ENCODE measurements at places on chromosomes 4 and X.

DNA sequence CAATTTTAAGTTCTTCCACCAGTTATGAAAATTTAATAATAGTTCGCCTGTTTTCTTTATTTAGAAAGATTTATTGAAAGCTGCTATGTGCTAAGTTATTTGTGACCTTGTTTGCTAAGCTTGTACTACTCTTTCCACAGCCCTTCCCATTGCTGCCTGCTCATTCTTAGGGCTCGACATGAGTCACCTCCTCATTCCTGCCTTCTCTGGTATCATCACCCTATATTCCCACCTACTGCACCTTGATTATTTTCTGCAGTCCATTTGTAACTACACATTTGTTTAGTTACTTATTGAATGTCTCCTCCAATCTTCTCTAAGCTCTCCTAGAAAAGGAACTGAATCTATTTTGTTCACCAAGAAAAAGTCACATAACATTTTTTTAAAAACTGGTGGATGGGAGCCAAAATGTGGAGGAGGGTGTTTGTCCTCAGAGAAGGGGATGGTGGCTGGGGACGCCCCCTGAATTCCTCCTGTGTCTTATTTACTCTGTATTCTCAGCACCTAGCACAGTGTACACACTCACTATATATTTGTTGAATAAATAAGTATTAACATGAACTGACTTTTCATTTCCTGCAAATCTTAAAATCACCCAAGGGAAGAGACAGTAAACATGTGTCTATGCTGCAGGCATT lies 3.7 kb upstream of the RAB9A start:
- peak; percentile 23 for DNase-seq
- no peaks in the 10 kb centered on the region for H3K4me1 ChIP-seq
- H3K4me3 ChIP-seq: no peak overlapping the region
- no peaks in the 10 kb centered on the region for H3K27me3 ChIP-seq
- H3K36me3 ChIP-seq: no peaks in the 10 kb centered on the region
- H3K27ac ChIP-seq: no peak overlapping the region

- H3K27me3 ChIP-seq: no peaks in the 10 kb centered on the region
- H3K4me3 ChIP-seq: no peak overlapping the region
- H3K27ac ChIP-seq: no peak overlapping the region
- H3K4me1 ChIP-seq: no peaks in the 10 kb centered on the region
- DNase-seq: no peak
These were observed 439.4 kb downstream of the TRIML1 start for GRCh38 chr4:188578657-188579056.

- no peaks in the 10 kb centered on the region for H3K36me3 ChIP-seq
- peaks cover 4% of the 10 kb centered on the region for H3K4me1 ChIP-seq
These were observed 136.8 kb downstream of the C4orf33 start for GRCh38 chr4:129232589-129233337.

GRCh38 chr4:40283968-40284367 lies 51.2 kb upstream of the CHRNA9 start:
- H3K36me3 ChIP-seq: no peaks in the 10 kb centered on the region
- H3K27ac ChIP-seq: peak overlapping the region; percentile 13
- no peak overlapping the region for H3K4me3 ChIP-seq
- H3K4me1 ChIP-seq: no peaks in the 10 kb centered on the region
- no peaks in the 10 kb centered on the region for H3K27me3 ChIP-seq
- peak; percentile 92 for DNase-seq

DNA sequence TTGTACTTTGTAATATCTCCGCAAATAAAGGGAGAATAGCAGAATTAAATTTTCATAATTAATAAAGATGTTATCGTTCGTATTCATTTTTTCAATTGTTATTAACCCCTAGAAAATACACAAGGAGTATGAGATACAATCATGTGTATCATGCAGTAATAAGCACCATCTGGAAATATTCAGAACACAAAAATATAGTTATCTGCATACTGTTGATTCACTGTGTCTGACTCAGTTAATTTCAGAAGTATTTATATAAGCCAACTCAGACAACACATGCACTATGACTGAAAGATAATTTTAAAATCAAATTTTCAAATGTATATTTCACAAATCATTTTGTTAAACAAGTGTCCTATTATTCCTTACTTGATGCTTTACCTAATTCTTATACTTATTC lies 1954.8 kb downstream of the ARAP2 start:
- H3K4me3 ChIP-seq: no peak overlapping the region
- no peaks in the 10 kb centered on the region for H3K4me1 ChIP-seq
- H3K36me3 ChIP-seq: no peaks in the 10 kb centered on the region
- no peaks in the 10 kb centered on the region for H3K27me3 ChIP-seq

DNA sequence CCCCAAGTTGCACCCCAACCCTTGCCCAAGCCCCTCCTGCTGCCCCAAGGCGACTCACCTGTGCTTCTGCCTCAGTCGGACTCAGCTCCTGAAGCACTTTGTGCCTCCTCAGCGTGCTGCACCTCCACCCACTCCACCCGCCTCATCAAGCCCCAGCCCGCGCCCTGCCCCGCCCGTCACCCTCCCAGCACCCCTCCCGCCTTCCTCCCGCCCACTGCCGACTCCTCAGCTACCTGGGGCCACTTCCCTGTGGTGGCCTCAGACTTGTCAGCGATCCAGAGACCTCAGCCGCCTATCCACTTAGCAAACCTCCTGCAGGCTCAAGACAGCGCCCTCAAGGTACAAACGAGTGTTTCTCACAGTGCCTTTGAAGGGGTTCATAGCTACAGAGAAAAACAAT lies 19.6 kb upstream of the IQCM start:
- H3K27me3 ChIP-seq: no peaks in the 10 kb centered on the region
- H3K36me3 ChIP-seq: no peaks in the 10 kb centered on the region
- no peaks in the 10 kb centered on the region for H3K4me1 ChIP-seq
- DNase-seq: no peak
- no peak overlapping the region for H3K4me3 ChIP-seq
- no peak overlapping the region for H3K27ac ChIP-seq

DNA sequence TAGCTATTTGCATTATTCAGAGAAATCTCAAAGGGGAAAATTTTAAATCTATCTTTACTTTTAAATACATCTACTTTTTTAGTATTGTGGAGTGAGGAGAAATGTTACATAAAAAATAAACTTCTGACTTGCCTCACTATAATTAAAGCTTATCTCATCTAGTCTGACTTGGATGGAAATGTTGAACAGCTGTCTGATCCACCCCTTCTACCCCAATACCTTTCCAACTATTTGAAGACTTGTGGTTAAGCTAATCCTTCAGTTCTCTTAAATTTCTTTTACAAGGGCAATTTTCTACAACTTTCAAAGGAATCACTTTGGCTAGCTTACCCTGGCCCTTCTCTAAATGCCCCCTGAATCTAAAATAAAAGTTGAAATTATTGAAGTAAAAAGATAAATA lies 17.3 kb upstream of the RPS6KA6 start:
- no peaks in the 10 kb centered on the region for H3K27me3 ChIP-seq
- no peaks in the 10 kb centered on the region for H3K36me3 ChIP-seq
- no peak overlapping the region for H3K4me3 ChIP-seq
- no peak overlapping the region for H3K27ac ChIP-seq
- H3K4me1 ChIP-seq: no peaks in the 10 kb centered on the region

- H3K4me3 ChIP-seq: no peak overlapping the region
- H3K27me3 ChIP-seq: no peaks in the 10 kb centered on the region
- no peak for DNase-seq
These were observed 8.5 kb upstream of the LHFPL1 start for GRCh38 chrX:112688242-112688641.

GRCh38 chr4:140876615-140877364 lies 120.6 kb upstream of the TBC1D9 start:
- H3K4me1 ChIP-seq: no peaks in the 10 kb centered on the region
- no peak overlapping the region for H3K27ac ChIP-seq
- no peak overlapping the region for H3K4me3 ChIP-seq
- no peaks in the 10 kb centered on the region for H3K27me3 ChIP-seq
- no peaks in the 10 kb centered on the region for H3K36me3 ChIP-seq

DNA sequence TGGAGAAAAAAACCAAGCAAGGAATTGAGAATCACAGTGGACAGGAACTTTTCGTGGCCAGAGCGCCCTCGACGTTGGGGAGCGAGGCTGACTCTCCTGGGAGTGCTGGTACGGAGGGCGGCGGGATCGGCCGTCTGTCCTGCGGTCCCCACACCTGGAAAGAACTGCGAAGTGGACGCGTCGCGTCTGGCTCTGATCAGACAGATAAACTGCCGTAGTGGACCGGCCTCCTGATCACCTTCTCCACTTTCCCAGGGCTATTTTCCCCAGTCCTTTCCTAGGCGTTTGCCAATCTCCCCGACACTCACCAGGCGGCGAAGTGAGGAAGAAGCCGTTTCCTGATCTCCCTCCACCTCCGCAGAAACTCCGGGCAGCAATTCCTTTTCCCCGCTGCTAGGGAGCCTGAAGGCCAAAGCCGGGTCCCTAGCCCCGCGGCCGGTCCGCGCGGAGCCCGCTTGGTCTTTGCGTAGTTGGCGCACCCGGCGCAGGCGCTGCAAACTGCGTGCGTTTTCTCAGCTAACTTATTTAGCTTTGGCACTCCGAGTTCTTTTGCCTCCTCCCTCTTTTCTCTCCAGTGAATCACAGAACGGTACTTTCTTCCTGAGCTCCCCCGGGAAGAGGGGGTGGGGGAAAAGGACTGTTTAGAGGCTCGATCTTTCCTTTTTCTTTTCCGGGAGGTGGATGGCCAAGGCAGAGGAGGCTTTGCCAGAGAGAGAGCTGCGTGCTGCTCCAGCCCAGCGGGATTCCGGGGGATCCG lies at the start of gene ARSJ:
Gene ARSJ, minus strand, starts transcription at position 500 of the 757 bp plus-strand sequence. CDS start 813 bp downstream, outside the sequence.
- no peaks in the 10 kb centered on the region for H3K4me1 ChIP-seq
- H3K27me3 ChIP-seq: no peaks in the 10 kb centered on the region
- H3K4me3 ChIP-seq: peak within 1 kb of the TSS; percentile 93
- DNase-seq: peak; percentile 75

DNA sequence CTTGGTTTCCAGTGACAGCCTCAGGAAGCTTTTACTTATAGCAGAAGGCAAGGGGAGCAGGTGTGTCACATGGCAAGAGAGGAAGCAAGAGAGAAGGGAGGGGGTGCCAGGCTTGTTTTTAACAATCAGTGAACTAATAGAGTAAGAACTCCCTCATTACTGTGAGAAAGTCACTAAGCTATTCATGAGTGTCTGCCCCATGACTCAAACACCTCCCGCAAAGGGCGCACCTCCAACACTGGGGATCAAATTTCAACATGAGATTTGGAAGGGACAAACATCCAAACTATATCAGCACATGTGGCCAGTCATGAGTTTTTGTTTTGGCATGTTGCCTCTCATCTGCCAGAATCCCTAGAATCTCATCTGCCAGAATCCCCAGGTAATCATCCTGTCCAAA lies 183.5 kb upstream of the C1QTNF7 start:
- H3K27ac ChIP-seq: peak overlapping the region; percentile 23
- H3K36me3 ChIP-seq: no peaks in the 10 kb centered on the region
- H3K4me3 ChIP-seq: no peak overlapping the region
- no peaks in the 10 kb centered on the region for H3K27me3 ChIP-seq

All from astrocyte (in vitro differentiated cells and primary cell).